ENCODE measurements at places on chromosomes 13 and 19.

GRCh38 chr19:53818756-53819155, 5.4 kb downstream of the NLRP12 start:
- no peak for DNase-seq

DNA sequence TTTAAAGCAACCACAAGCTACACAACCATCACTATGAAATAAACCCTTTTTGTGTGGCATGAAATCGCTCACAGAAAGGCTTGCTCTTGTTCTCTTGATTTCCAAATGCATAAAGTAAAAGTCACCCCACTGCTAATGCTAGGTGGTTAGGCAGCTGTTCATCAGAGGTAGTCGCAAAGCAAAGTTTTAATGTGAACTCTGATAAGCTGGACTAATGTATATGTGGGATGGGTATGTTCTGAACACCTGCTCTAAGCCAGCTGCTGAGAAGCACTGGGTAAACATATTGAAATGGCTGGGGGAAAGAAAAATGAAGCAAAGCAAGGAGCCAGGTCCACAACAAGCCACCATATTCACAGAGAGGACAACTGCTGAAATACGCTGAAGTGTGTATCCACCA, 142.3 kb downstream of the KLF12 start:
- no peak for DNase-seq

DNA sequence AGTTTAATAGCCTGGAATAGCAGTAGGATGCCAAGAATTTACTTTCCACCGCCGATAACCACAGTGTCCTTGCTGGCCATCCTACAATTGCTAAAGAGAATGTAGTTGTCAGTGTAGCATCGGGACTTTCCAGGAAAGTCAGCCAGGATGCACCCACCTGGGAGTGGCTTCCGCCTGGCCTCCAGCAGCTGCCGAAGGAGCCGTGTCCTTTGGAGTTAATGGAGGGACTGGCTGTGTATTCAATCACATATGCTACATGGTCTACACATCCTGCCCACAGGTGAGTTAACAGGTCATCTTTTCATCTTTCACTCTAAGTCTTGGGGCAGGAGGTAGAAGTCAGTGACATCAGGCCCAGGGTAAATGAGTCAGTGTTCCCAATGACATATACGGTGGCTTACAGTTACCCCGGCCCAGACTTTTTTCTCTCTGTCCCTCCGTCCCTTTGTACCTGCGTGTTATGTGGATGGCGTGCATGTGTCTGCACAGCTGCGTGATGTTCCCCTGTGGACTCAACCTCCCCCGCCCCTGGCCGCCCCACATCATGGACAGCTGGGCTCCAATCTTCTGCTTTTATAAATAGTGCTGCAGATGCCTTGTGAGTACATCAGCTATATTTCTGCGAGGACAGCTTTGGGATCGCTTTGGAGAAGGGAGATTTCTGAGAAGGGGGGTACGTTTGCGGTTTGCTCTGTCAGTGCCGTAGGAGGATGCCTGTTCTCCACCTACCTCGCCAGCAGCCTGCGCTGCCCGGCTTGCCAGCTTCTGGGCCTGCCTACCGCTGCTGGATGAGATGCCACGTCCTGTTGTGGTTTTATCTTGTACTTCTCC, 63.1 kb downstream of the ATP11A start:
- DNase-seq = no peak

- DNase-seq = no peak
Observed at GRCh38 chr19:31402529-31403316, 53.5 kb upstream of the TSHZ3 start.

DNA sequence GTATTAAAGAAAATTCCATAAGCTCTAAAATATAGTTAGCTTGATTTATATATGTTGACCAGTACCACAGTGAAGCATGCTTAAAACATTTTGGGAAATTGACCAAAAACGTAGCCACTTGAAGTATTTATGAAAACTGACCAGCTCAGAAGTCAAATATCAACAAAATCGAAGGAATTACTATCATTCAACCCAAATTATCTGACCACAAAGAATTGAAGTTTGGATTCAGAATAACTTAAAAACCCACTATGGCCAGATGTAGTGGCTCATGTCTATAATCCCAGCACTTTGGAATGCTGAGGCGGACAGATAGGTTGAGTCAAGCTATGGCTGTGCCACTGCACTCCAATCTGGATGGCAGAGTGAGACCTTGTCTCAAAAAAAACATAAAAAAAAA, 31.9 kb downstream of the GPALPP1 start:
- DNase-seq = no peak

DNA sequence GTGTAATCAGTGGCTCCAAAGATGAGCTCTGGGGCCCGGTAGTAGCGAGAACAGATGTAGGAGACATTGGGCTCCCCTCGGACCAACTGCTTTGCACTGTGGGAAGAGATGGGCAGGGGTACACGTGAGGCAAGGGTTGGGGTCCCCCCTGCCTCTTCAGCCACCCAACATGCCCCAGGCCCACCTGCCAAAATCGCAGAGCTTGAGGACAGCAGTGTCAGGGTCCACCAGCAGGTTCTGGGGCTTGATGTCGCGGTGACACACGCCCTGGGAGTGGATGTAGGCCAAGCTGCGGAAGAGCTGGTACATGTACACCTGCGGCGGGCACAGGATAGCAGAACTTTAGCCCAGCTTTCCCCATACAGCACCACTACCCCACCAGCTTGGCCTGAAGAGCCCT, 8.0 kb downstream of the GSK3A start:
- no peak for DNase-seq

GRCh38 chr13:40786568-40786996, 2.8 kb upstream of the SLC25A15 start:
- no peak for DNase-seq

GRCh38 chr19:48454150-48454730, 1.1 kb upstream of the KCNJ14 start:
- DNase-seq = no peak
